Activated T-helper 2 cell treated with anti-CD3 and anti-CD28 coated beads, Interferon-gamma antibody, Interleukin-2, Interleukin-4, amounts not matched to agents 10 μg/mL and 5 μg/mL and 100 μg/mL, durations not matched to agents 14 hours and 24 hours and 36 hours (primary cell): ENCODE measurements at places on chromosomes 6 and 20. TPM values are rescaled to one million over a fixed set of nuclear protein-coding genes. Genes with fewer than 3 reads are reported as not detected.

- no peaks in the 10 kb centered on the region for H3K36me3 ChIP-seq
- H3K4me1 ChIP-seq = peaks cover 7% of the 10 kb centered on the region
- DNase-seq = no peak
- no peak overlapping the region for H3K27ac ChIP-seq
Observed at GRCh38 chr6:34950849-34951248, 61.8 kb downstream of the ANKS1A start.

- H3K4me3 ChIP-seq = no peak overlapping the region
- H3K4me1 ChIP-seq = peaks cover 11% of the 10 kb centered on the region
- H3K27ac ChIP-seq = no peak overlapping the region
- DNase-seq = no peak
- peaks cover 21% of the 10 kb centered on the region for H3K36me3 ChIP-seq
- no peaks in the 10 kb centered on the region for H3K27me3 ChIP-seq
Observed at GRCh38 chr20:5766085-5766764, 16.0 kb downstream of the SHLD1 start.

DNA sequence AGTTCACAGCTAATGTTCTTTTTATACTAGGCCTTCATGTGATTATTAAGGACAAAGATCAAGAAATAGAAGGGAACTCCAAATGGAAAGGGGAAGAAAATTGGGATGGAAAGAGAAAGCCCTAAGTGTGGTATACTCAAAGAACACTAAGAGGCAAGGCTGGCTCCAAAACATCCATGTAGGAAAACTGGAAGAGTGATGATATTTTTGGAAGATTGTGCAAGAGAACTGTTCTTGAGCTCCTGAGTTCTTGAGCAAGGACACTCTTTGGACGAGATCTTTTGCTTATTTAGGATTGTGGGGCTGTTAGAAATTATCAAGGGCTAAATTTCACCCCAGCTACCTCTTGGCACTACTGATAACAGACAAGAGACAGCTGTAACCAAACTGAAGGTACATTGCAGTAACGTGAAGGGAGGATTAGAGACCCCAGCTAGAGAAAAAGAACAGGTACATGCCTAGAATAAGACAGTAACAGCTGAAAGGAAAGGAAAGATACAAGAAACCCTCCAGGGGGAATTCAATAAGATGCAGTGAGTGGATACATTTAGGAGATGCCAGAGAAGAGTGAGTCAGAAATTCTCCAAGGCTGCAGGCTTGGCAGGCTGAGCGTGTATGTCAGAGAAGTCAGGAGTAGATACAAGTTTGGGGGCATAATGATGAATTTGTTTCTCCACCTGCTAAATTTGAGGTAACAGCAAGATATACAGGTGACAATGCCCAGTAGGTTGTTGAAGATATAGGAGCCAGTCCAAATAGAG, 69.7 kb downstream of the CBLN4 start:
- no peaks in the 10 kb centered on the region for H3K27me3 ChIP-seq
- no peak for DNase-seq
- no peak overlapping the region for H3K4me3 ChIP-seq
- no peak overlapping the region for H3K27ac ChIP-seq
- H3K4me1 ChIP-seq = no peaks in the 10 kb centered on the region
- H3K36me3 ChIP-seq = no peaks in the 10 kb centered on the region

GRCh38 chr6:38427492-38428210, 212.1 kb downstream of the BTBD9 start:
- no peak overlapping the region for H3K27ac ChIP-seq
- H3K27me3 ChIP-seq = no peaks in the 10 kb centered on the region
- DNase-seq = no peak
- no peak overlapping the region for H3K4me3 ChIP-seq
- no peaks in the 10 kb centered on the region for H3K4me1 ChIP-seq
- H3K36me3 ChIP-seq = no peaks in the 10 kb centered on the region

GRCh38 chr6:44176762-44177509, 18.3 kb downstream of the CAPN11 start:
- DNase-seq = no peak
- H3K27me3 ChIP-seq = no peaks in the 10 kb centered on the region
- no peak overlapping the region for H3K4me3 ChIP-seq
- H3K36me3 ChIP-seq = no peaks in the 10 kb centered on the region

GRCh38 chr6:110329348-110329713, 28.8 kb downstream of the METTL24 start:
- no peak for DNase-seq
- H3K4me1 ChIP-seq = no peaks in the 10 kb centered on the region
- H3K27me3 ChIP-seq = peaks cover 5% of the 10 kb centered on the region
- no peak overlapping the region for H3K27ac ChIP-seq

GRCh38 chr20:3092611-3093379, 8.3 kb upstream of the AVP start:
- peak overlapping the region; percentile 85 for H3K4me3 ChIP-seq

GRCh38 chr6:130912434-130912833, 85.2 kb downstream of the SMLR1 start:
- H3K4me1 ChIP-seq = peaks cover 11% of the 10 kb centered on the region
- H3K27me3 ChIP-seq = peaks cover 24% of the 10 kb centered on the region
- H3K4me3 ChIP-seq = no peak overlapping the region
- H3K36me3 ChIP-seq = no peaks in the 10 kb centered on the region
- no peak for DNase-seq

DNA sequence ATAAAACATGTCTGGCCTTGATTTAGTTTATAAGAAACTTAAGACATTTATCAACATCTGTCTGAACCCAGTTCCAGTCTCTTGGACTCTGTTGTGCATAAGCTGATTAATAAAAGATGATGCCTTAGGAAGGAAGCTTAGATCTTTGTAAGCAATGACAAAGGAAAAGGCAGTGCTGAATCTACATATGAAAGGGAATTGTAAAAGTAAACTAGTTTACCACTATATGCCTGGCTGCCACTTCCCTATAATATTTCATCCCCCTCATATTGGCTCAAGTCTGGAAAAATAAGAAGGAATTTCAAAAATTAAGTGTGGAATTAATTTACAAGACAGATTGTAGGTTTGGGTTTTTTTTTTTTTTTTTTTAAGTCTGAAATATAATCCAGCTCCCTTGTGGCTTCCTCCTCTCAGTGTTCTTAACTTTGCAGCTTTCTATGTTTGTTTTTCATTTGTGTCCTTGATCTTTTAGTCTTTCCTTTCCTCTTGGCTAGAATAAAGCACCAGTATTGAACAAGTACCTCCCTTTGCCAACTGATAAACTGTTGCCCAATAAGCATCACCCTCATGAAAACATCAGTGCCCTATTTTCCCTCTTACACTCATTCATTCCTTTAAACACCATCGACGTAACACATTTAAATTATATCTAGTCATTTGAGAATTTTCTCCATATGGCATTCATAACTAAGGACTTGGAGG, 146.7 kb upstream of the TBX18 start:
- DNase-seq = no peak
- no peak overlapping the region for H3K27ac ChIP-seq
- no peak overlapping the region for H3K4me3 ChIP-seq
- H3K27me3 ChIP-seq = no peaks in the 10 kb centered on the region
- H3K4me1 ChIP-seq = no peaks in the 10 kb centered on the region

- peaks cover 28% of the 10 kb centered on the region for H3K27me3 ChIP-seq
- no peak overlapping the region for H3K4me3 ChIP-seq
- DNase-seq = no peak
- no peaks in the 10 kb centered on the region for H3K36me3 ChIP-seq
- H3K4me1 ChIP-seq = no peaks in the 10 kb centered on the region
Observed at GRCh38 chr6:148790817-148791216, 44.0 kb downstream of the UST start.

GRCh38 chr6:150179030-150179429, 36.2 kb downstream of the PPP1R14C start:
- no peak overlapping the region for H3K27ac ChIP-seq
- no peaks in the 10 kb centered on the region for H3K36me3 ChIP-seq
- no peak overlapping the region for H3K4me3 ChIP-seq
- H3K4me1 ChIP-seq = peaks cover 5% of the 10 kb centered on the region
- H3K27me3 ChIP-seq = peaks cover 11% of the 10 kb centered on the region

DNA sequence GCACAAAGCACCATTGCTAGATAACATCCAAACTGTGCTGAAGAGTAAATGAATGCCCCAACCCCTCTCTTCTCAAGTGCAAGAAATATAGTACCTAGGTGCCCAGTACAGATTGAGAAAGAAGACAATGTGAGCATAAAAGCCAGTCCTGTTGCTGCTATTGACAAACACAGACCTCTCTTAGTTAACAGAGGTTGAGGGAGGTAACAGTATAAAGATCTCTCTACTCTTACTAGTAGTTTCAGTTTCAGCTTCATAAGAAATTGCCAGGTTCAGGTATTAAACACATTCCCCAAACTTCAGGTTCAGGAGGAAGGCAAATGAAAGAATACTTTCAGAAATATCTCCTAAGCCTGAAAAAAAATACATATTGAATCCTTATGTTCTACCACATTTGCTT, 31.4 kb downstream of the TBC1D32 start:
- H3K27ac ChIP-seq = no peak overlapping the region
- DNase-seq = no peak
- peaks cover 11% of the 10 kb centered on the region for H3K4me1 ChIP-seq
- no peak overlapping the region for H3K4me3 ChIP-seq
- peaks cover 14% of the 10 kb centered on the region for H3K36me3 ChIP-seq

DNA sequence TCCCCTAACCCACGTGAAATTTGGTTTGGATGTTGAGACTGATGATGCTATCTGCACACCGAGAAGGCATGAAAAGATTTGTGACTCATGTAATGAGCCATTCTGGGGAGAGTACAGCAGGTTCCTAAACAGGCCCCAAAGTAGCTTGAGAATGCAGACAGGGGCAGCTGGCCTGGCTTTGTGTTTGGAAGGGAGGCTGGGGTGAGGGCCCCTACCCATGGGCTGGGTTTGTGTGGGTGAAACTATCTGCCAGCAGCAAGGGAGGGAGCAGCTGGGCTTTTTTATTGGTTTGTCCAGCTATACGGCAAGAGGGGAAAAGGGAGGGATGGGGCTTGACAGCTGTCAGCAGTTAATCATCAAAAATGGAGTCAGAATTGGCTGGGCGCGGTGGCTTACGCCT, 87.0 kb upstream of the RNF24 start:
- no peak overlapping the region for H3K4me3 ChIP-seq
- H3K27ac ChIP-seq = peak overlapping the region; percentile 80
- peaks cover 9% of the 10 kb centered on the region for H3K4me1 ChIP-seq
- no peaks in the 10 kb centered on the region for H3K36me3 ChIP-seq

- H3K36me3 ChIP-seq = no peaks in the 10 kb centered on the region
- H3K4me1 ChIP-seq = no peaks in the 10 kb centered on the region
- no peak overlapping the region for H3K4me3 ChIP-seq
- H3K27me3 ChIP-seq = no peaks in the 10 kb centered on the region
- no peak overlapping the region for H3K27ac ChIP-seq
Observed at GRCh38 chr6:113414511-113414910, 442.6 kb upstream of the MARCKS start.

- DNase-seq = no peak
- no peak overlapping the region for H3K27ac ChIP-seq
- H3K27me3 ChIP-seq = no peaks in the 10 kb centered on the region
- H3K36me3 ChIP-seq = no peaks in the 10 kb centered on the region
- no peaks in the 10 kb centered on the region for H3K4me1 ChIP-seq
Observed at GRCh38 chr20:17833036-17833674, 133.4 kb downstream of the BANF2 start.

- H3K27ac ChIP-seq = no peak overlapping the region
- H3K27me3 ChIP-seq = no peaks in the 10 kb centered on the region
- no peaks in the 10 kb centered on the region for H3K36me3 ChIP-seq
- DNase-seq = no peak
Observed at GRCh38 chr6:55046869-55047422, 127.4 kb upstream of the HCRTR2 start.

The IER3 gene
- 185 and 190 TPM in 2 replicates for total RNA-seq

The ECT2L gene
- total RNA-seq = not detected in 2 replicates

The CEP43 gene
- 15.9 and 18.1 TPM in 2 replicates for total RNA-seq

The ISM1 gene
- total RNA-seq = 3.9 and 4.0 TPM in 2 replicates

The SLC17A1 gene
- 0.32 and 0.34 TPM in 2 replicates for total RNA-seq
